ENCODE measurements at places on chromosomes 6 and 20.

- DNase-seq: no peak
Measured at GRCh38 chr6:82589509-82590206, 226.0 kb downstream of the TPBG start.

DNA sequence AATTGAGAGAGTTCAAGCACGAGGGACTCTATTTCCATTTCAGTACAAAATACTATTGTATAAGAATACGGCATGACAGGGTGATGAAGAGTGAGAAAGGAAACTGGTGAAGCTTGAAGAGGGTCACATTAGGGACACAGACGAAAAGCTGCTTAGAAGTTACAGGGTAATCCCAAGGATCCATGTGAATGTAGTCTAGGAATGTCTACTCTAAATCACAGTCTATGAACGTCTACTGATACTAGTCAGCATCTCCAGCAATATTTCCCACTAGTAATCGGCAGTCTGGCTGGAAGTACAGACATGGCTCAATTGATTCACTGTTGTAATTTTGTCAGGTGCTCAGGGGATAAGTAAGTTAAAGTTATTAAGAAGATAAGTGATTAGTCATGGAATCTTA is 156.4 kb downstream of the ASCC3 start:
- no peak for DNase-seq

GRCh38 chr6:130034378-130035146 is 16.2 kb downstream of the L3MBTL3 start:
- no peak for DNase-seq

DNA sequence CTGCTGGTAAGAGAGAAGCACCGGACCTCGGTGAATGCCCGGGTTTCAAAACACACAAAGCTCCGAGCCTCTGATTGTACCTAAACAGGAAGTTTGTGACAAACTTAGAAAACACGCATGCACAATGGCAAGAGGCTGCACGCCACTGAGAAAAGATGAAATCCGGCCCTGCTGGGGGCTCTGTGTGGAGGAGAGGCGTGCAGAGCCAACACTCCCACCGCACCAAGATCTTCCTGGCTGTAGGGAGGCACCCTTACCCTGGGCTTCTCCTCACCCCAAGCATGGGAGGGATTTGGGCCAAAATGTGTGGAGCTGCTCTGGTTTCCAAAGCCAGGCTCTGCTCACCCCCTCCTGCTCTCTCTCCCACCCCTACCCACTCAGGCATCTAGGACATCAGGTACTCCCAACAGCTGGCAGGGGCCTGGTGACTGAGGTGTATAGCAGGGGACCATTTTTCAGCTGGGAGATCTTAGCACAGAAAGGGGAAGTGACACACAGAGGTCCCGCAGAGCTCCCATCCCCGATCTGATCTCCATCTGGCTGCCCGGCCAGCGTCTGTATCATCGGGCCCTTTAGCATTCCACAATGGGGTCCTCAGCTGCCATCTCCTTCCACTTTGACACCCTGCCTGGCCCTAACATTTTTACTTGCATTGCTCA is 84.2 kb downstream of the TRERF1 start:
- DNase-seq: no peak

GRCh38 chr20:19000078-19000477 is 186.5 kb downstream of the SCP2D1 start:
- DNase-seq: no peak

DNA sequence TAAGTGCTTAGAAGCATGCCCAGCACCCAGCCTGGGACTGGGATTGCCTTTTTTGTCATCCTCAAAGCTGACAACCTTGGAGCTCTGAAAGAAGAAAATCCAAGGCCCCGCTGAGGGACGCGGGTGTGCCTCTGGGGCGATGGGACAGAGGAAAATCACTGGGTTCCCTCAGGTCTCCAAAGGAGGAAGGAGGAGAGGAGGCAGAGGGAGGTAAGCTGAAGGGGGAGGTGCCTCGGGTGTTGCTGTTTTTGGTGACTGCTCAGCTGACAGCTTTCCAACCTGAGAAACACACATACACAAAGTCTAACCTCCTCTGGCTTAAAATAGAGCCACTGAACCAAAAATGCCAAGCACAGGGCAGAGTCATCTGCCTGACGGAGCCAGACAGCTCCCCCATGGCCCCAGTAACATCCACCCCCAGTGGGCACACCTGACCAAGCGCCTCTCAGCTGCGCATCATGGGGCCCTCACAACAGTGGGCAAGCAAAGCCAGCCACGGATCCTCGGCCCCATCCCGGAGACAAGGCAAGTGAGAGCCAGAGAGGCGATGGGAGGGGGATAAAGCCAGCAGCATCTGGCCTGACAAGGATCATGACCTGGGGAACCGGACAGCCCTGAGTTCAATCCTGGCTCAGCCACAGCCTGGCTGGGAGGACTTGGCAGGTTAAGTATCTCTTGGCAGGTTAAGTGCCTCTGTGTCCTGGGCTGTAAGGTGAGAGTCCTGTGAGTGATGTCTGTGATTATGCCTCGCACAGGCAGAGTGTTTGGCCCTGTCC is 3.2 kb upstream of the KCNK15 start:
- DNase-seq: no peak
